ENCODE measurements at places on chromosomes 16 and 17. TPM values are rescaled to one million over a fixed set of nuclear protein-coding genes. Genes with fewer than 3 reads are reported as not detected.

GNGT2 gene
- 2.0 TPM for polyA plus RNA-seq

GRCh38 chr16:968620-969019 is 2.2 kb downstream of the LMF1 start:
- DNase-seq: no peak

DNA sequence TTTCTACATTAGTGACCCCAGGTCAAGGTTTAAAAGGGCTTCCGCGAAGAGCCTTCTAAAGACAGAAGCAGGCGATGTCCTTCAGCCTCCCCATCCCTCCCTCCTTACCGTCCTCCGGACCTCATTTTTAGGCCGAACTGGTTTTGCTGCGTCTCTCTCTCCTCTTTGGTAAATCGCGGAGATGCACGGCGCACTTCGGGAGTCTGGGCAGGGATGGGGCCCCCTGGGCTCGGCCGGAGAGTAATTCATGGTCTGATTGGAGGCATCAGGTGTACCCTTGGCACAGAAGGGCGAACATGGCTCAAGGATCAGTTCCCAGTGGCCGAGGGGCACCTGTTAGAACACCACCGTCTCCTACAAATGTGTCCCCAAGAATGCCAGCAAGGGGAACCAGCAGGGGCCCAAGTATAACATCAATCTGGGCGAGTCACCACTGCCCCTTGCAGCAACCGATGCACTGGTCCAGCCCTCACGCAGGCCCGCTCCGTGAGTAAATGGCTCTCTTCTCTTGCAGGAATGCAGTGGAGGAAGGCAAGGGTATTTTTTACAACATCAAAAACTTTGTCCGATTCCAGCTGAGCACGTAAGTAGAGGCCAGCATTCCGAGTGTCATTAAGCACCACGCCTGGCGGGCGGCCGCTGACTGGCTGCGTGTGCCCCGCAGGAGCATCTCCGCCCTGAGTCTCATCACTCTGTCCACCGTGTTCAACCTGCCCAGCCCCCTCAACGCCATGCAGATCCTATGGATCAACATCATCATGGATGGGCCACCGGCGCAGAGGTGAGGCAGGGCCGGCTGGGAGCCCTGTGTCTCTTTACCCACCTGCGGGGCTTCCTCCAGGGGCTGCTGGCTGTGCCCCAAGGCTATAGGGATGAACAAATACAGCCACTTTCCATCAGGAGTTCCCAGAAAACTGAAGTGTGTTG is 45.6 kb downstream of the MEAK7 start:
- DNase-seq: no peak

MYOCD gene
- polyA plus RNA-seq: 7.4 TPM
